Calu3 (cell line): ENCODE measurements at places on chromosomes 4 and X. TPM values are rescaled to one million over a fixed set of nuclear protein-coding genes. Genes with fewer than 3 reads are reported as not detected.

Gene XK
- total RNA-seq, result 11.3 and 14.7 TPM in 2 replicates

GRCh38 chr4:74123065-74123728 lies 24.2 kb upstream of the CXCL2 start:
- no peaks in the 10 kb centered on the region for H3K36me3 ChIP-seq
- no peak overlapping the region for H3K27ac ChIP-seq
- H3K27me3 ChIP-seq, result no peaks in the 10 kb centered on the region
- DNase-seq, result no peak
- H3K4me1 ChIP-seq, result no peaks in the 10 kb centered on the region

- DNase-seq, result no peak
- H3K27me3 ChIP-seq, result no peaks in the 10 kb centered on the region
- H3K27ac ChIP-seq, result no peak overlapping the region
- peaks cover 3% of the 10 kb centered on the region for H3K36me3 ChIP-seq
- no peak overlapping the region for H3K4me3 ChIP-seq
- peaks cover 20% of the 10 kb centered on the region for H3K4me1 ChIP-seq
Measured at GRCh38 chr4:185287031-185287430, 77.6 kb downstream of the SNX25 start.

Gene F8A3
- 12.2 and 15.7 TPM in 2 replicates for total RNA-seq

GRCh38 chrX:32183066-32183465 lies 1028.3 kb downstream of the DMD start:
- no peak overlapping the region for H3K27ac ChIP-seq
- H3K4me3 ChIP-seq, result no peak overlapping the region

- no peaks in the 10 kb centered on the region for H3K4me1 ChIP-seq
- H3K4me3 ChIP-seq, result no peak within 1 kb of the TSS
- no peaks in the 10 kb centered on the region for H3K27me3 ChIP-seq
- DNase-seq, result no peak
- H3K27ac ChIP-seq, result no peak within 1 kb of the TSS
Measured at GRCh38 chr4:624705-625590, at the start of gene PDE6B. TSS of gene PDE6B (plus strand) at chr4:625573. CDS start at chr4:625627, 54 bp downstream.

Gene NDNF
- total RNA-seq, result 0.29 and 0.66 TPM in 2 replicates

GRCh38 chr4:125369098-125369497 lies 54.3 kb downstream of the FAT4 start:
- H3K27me3 ChIP-seq, result no peaks in the 10 kb centered on the region
- H3K4me3 ChIP-seq, result no peak overlapping the region
- no peak for DNase-seq

DNA sequence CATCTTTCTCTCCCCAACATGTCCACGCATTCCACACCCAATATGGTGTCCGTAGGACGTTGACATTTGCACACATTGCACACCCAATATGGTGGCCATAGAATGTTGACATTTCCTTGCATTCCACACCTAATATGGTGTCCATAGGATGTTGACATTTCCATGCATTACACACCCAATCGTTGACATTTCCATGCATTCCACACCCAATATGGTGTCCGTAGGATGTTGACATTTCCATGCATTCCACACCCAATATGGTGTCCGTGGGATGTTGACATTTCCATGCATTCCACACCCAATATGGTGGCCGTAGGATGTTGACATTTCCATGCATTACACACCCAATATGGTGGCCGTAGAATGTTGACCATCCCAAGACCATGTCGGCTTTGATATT lies 88.4 kb upstream of the SHOX start:
- H3K27me3 ChIP-seq, result no peaks in the 10 kb centered on the region
- H3K36me3 ChIP-seq, result no peaks in the 10 kb centered on the region
- H3K27ac ChIP-seq, result no peak overlapping the region
- H3K4me1 ChIP-seq, result no peaks in the 10 kb centered on the region
- no peak for DNase-seq
- H3K4me3 ChIP-seq, result no peak overlapping the region

DNA sequence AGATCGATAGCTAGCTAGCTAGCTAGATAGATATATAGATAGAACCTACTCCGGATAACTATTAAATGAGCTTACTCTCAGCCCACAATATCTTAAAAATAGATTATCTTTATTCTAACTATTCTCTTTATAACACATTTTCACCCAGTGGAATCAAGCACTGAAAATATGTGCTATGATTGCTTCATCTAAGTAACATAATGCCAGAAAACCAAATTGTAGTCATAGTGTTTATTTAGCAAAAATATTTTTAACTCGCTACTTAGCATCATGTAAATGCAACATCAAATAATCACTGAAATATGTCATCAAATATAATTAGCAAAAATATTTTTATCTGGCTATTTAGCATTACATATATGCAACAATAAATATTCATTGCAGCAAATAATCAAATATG lies 1.5 kb downstream of the TMEM156 start:
- peak overlapping the region; percentile 54 for H3K4me3 ChIP-seq
- no peak overlapping the region for H3K27ac ChIP-seq
- H3K4me1 ChIP-seq, result peaks cover 2% of the 10 kb centered on the region
- no peaks in the 10 kb centered on the region for H3K36me3 ChIP-seq
- no peak for DNase-seq
- H3K27me3 ChIP-seq, result no peaks in the 10 kb centered on the region

GRCh38 chr4:6466756-6467381 lies 5.5 kb downstream of the PPP2R2C start:
- H3K36me3 ChIP-seq, result peaks cover 10% of the 10 kb centered on the region
- no peaks in the 10 kb centered on the region for H3K4me1 ChIP-seq
- H3K4me3 ChIP-seq, result no peak overlapping the region
- DNase-seq, result no peak
- peaks cover 8% of the 10 kb centered on the region for H3K27me3 ChIP-seq

Gene NKX3-2
- total RNA-seq, result 0.12 TPM in 1 of 2 replicates, not detected in the other

GRCh38 chr4:139523076-139523475 lies 32.9 kb downstream of the SETD7 start:
- H3K36me3 ChIP-seq, result no peaks in the 10 kb centered on the region
- no peak overlapping the region for H3K27ac ChIP-seq
- no peak overlapping the region for H3K4me3 ChIP-seq
- DNase-seq, result no peak
- H3K27me3 ChIP-seq, result no peaks in the 10 kb centered on the region
- H3K4me1 ChIP-seq, result no peaks in the 10 kb centered on the region

Gene PRSS12
- total RNA-seq, result 44.4 and 48.7 TPM in 2 replicates

- H3K36me3 ChIP-seq, result peaks cover 10% of the 10 kb centered on the region
- no peak overlapping the region for H3K27ac ChIP-seq
- no peaks in the 10 kb centered on the region for H3K4me1 ChIP-seq
- H3K4me3 ChIP-seq, result no peak overlapping the region
- no peak for DNase-seq
Measured at GRCh38 chr4:3238721-3239120, 10.2 kb upstream of the MSANTD1 start.

- no peak overlapping the region for H3K27ac ChIP-seq
- no peaks in the 10 kb centered on the region for H3K4me1 ChIP-seq
- H3K4me3 ChIP-seq, result no peak overlapping the region
- H3K36me3 ChIP-seq, result peaks cover 12% of the 10 kb centered on the region
Measured at GRCh38 chr4:2968381-2968780, 5.0 kb downstream of the GRK4 start.

DNA sequence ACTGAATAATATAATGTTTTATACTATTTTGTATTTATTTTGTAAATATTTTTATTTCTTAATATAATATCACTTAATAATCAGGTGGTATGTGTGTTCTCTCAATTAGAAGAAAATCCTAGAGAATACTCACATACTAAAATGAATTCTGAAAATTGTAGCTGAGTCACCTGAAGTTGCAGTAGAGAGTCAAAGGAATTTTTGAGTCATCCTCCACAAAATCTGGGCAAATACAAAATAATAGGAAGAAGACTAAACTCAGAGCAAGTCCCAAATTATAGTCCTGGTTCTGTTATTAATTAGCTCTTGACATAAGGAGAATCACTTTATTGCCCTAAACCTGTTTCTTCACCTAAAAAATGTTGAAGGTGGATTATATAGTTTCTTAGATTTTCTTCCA lies 57.8 kb downstream of the SPATA4 start:
- H3K27me3 ChIP-seq, result no peaks in the 10 kb centered on the region
- H3K4me3 ChIP-seq, result no peak overlapping the region
- DNase-seq, result no peak
- H3K27ac ChIP-seq, result no peak overlapping the region
- H3K36me3 ChIP-seq, result no peaks in the 10 kb centered on the region

Gene SERPINA7
- not detected in 2 replicates for total RNA-seq

DNA sequence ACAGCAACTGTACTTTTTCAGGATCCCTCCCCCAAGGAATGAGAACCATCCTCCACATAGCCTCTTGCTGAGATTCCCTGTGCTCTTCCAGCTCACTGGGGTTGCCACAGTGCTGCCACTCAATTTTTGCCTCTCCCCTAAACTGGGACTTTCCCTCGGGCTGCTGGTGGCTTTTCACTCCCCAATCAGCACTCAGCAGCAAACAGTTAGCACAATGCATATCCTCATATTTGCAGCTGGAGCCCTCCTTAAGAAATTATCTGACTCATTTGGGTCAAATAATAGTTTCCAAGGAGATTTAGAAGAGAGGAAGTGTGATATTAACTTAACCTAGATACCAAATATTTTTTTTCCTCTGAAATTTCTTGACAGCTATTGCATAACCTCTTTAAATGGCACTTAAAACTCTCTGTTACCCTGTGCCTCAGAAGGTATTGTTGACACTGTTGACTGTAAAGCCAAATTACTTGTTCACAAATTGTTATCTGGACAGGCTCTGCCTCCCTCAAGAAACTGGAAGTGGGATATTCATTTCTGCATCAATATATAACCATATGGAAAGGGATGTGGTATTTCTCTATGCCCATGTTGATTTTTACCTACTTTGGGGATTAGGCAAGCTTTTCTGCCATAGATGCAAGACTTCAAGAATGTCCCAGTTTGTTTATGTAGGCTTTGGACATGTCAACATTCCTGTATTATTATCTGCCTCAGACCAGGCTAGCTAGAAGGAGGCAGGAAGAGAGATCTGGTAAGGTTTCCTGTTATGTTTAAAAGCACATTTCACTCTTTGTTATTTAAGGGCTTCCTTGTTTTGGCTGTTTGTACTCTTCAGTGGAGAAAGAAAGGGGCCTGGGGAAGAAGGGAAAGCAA lies 58.0 kb downstream of the SEPTIN11 start:
- peak overlapping the region; percentile 50 for H3K27ac ChIP-seq
- H3K4me3 ChIP-seq, result no peak overlapping the region
- H3K27me3 ChIP-seq, result no peaks in the 10 kb centered on the region
- H3K36me3 ChIP-seq, result no peaks in the 10 kb centered on the region
- H3K4me1 ChIP-seq, result peaks cover 42% of the 10 kb centered on the region

Gene ADH1A
- total RNA-seq, result not detected in 2 replicates

Gene MAGIX
- total RNA-seq, result 13.9 and 16.6 TPM in 2 replicates

Gene STPG2
- total RNA-seq, result not detected in 2 replicates

- no peaks in the 10 kb centered on the region for H3K27me3 ChIP-seq
- no peak overlapping the region for H3K4me3 ChIP-seq
- H3K36me3 ChIP-seq, result no peaks in the 10 kb centered on the region
- no peak overlapping the region for H3K27ac ChIP-seq
- H3K4me1 ChIP-seq, result no peaks in the 10 kb centered on the region
Measured at GRCh38 chr4:83196921-83197320, 82.4 kb upstream of the PLAC8 start.

- no peaks in the 10 kb centered on the region for H3K27me3 ChIP-seq
- no peak overlapping the region for H3K27ac ChIP-seq
- DNase-seq, result no peak
- no peak overlapping the region for H3K4me3 ChIP-seq
- H3K4me1 ChIP-seq, result no peaks in the 10 kb centered on the region
- no peaks in the 10 kb centered on the region for H3K36me3 ChIP-seq
Measured at GRCh38 chrX:113548308-113549015, 707.8 kb upstream of the AMOT start.

- no peak overlapping the region for H3K4me3 ChIP-seq
- no peaks in the 10 kb centered on the region for H3K4me1 ChIP-seq
- H3K36me3 ChIP-seq, result no peaks in the 10 kb centered on the region
- H3K27ac ChIP-seq, result no peak overlapping the region
- no peak for DNase-seq
- H3K27me3 ChIP-seq, result no peaks in the 10 kb centered on the region
Measured at GRCh38 chr4:14428125-14428524, 574.2 kb upstream of the CPEB2 start.

GRCh38 chr4:141435446-141436225 lies 200.7 kb upstream of the IL15 start:
- H3K27me3 ChIP-seq, result no peaks in the 10 kb centered on the region
- peaks cover 20% of the 10 kb centered on the region for H3K4me1 ChIP-seq
- no peak overlapping the region for H3K4me3 ChIP-seq
- H3K27ac ChIP-seq, result no peak overlapping the region
- no peak for DNase-seq
- no peaks in the 10 kb centered on the region for H3K36me3 ChIP-seq

Gene CSAG2
- not detected in 2 replicates for total RNA-seq

DNA sequence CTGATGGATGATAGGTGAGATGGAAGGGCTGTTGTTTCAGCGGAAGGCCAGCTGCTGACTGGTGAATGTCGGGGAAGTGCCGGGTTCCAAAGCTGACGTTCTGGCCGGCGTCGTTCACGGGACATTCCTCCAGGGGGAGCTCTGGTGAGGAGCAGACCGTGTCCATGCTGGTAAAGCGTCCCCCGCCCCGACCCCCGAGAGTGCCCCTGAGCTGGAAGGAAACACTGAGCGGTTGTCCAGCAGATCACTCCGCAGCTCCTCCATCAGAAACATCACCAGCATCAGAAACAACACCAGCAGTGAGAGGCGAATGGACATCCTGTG lies 18.6 kb upstream of the ADRA2C start:
- peaks cover 68% of the 10 kb centered on the region for H3K27me3 ChIP-seq
- no peak overlapping the region for H3K27ac ChIP-seq
- no peak overlapping the region for H3K4me3 ChIP-seq
- H3K4me1 ChIP-seq, result no peaks in the 10 kb centered on the region
- DNase-seq, result no peak

DNA sequence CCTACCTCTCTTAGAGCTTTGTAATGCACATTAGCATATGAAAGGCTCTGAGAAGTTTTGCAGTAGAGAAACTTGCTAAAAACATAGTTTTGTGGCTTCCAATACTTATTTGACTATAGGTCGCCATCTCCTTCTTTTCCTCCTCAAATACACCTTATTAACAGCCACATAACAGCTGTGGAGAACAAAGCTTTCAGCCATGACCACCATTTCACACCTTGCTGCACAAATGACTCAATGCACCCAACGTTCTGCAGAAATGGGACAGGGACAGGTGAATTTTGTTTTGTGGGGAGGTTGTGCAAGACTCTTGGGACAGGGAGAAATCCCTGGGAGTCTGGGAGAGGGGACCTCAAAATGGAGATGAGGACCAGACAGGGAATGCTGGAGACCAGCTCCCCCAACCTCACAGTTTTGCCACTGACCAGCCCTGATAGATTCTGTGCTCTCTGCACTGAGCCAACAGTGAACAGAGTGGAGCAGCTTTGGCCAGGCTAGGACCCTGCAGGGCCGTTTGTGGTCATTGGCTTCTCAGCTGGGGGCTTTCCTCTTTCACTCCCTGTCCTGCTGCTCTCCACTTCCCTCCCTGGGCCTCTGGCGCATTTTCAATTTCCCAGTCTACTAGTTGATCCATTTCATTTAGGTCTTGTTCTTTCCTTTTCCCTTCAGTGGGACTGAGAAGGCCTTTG lies 16.6 kb downstream of the FRMPD3 start:
- DNase-seq, result no peak
- H3K4me3 ChIP-seq, result no peak overlapping the region
- H3K4me1 ChIP-seq, result no peaks in the 10 kb centered on the region
- peaks cover 8% of the 10 kb centered on the region for H3K27me3 ChIP-seq
- H3K36me3 ChIP-seq, result no peaks in the 10 kb centered on the region

Gene CACNA1F
- total RNA-seq, result not detected in 2 replicates

GRCh38 chr4:10596586-10597290 lies 87.8 kb downstream of the CLNK start:
- no peak for DNase-seq
- H3K27me3 ChIP-seq, result no peaks in the 10 kb centered on the region
- H3K4me3 ChIP-seq, result no peak overlapping the region
- no peak overlapping the region for H3K27ac ChIP-seq

Gene PABPC5
- total RNA-seq, result not detected in 2 replicates

GRCh38 chr4:21571100-21571499 lies 377.5 kb downstream of the KCNIP4 start:
- H3K27me3 ChIP-seq, result peaks cover 19% of the 10 kb centered on the region
- H3K4me3 ChIP-seq, result no peak overlapping the region
- no peaks in the 10 kb centered on the region for H3K36me3 ChIP-seq
- DNase-seq, result no peak
- no peak overlapping the region for H3K27ac ChIP-seq
- no peaks in the 10 kb centered on the region for H3K4me1 ChIP-seq
